ENCODE measurements at places on chromosomes 2 and 18.

- no peak for DNase-seq
These were observed 180.5 kb downstream of the HDAC4 start for GRCh38 chr2:239220341-239220740.

DNA sequence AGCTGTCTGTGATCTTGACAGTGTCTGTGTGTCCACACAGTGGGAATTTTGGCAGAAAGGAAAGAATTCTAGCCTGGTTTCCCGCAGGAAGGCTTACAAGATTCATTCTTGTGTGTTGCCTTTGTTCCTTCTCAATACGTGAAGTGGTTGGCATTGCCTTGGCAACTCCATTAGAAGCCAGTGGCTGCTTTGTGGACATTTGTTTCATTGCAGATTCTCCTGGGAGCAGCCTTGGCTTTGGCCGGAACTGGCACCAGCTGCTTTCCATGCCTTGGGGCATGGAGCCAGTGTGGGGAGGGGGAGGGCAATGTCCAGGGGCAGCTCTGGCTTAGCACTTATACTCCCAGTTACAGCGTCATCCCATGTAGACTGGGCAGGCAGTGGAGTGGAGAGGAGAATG, 39.4 kb downstream of the KIF5C start:
- no peak for DNase-seq

DNA sequence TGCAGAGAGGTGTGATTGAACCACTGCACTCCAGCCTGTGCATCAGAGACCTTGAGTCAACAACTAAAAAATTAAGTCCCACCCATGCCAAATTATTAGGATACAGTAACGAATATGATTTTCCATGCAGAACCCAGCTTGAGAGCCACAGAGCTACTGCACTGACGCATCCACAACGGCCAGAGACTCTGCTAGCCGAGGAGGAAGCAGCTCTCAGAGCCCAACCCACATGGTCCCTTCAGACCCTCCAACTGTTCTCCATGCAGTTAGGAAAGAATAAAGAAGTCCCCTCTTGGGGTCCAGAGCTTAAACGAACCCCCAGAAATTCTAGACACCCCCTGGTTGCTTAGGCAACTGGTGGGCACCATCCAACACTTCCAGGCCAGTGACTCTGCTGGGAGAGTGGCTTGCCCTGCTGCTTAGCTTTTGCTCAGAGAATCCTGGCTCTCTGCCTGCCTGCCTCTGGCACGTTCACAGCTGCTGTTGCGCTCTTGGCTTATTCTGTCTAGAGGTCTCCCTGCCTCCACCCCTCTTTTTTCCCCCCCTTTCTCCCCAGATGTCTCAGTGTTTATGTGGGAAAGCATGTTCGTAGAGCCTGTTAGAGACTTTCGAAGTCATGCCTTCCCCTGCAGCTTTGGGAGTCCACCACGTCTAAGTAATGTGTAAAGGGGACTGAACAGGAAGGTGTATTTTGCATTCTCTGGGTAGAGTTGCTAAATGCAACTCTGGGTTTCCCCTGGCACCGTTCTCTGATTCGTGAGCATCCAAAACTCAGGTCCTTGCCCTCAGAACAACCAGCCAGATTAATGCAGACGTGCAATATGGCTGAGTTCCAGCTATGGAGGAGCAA, 26.0 kb upstream of the SP3 start:
- no peak for DNase-seq

DNA sequence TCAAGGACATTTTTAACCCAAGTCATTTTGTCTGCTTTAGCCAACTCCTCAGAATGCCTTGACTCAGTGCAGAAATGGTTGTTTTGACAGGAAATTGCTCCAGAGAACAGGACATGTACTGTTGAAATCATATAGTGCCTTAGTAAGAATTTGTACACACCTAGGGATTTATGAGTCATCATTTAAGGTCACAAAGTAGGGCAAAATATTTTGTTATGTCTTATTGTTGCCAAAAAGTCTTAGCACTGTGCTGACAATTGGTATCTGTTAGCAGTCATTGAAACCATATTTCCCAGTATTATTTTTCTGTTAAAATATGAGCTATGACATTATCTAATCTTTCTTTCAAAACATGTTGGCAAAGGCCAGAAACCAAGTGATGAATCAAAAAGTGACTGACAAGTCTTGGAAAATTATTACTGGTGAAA, 104.5 kb downstream of the OSBPL6 start:
- no peak for DNase-seq

- DNase-seq: no peak
These were observed 19.7 kb upstream of the FHL2 start for GRCh38 chr2:105418522-105418921.

DNA sequence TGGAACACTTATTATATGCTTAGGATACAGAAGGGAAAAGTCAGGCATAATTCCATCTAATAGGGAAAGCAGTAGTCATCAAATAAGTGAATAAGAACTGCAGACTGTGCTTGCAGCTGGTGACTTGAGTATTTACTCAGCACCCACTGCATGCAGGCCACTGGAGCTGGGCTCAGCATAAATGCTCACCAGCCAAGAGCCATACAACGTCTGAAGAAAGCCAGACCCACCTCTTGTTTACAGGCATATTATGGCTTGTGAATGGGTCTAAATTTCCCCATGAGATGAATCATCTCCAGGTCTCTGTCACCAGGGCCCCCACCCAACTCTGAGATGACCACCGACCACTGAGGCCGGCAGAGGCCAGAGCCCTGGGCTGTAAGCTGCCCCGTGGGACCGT, 123.8 kb upstream of the PKDCC start:
- no peak for DNase-seq

Measured in GM13976 (cell line).